NCI-H510A (cell line): ENCODE measurements at places on chromosomes 6 and 20.

- no peak for DNase-seq
Observed at GRCh38 chr20:19539191-19539590, 218.9 kb upstream of the RIN2 start.

DNA sequence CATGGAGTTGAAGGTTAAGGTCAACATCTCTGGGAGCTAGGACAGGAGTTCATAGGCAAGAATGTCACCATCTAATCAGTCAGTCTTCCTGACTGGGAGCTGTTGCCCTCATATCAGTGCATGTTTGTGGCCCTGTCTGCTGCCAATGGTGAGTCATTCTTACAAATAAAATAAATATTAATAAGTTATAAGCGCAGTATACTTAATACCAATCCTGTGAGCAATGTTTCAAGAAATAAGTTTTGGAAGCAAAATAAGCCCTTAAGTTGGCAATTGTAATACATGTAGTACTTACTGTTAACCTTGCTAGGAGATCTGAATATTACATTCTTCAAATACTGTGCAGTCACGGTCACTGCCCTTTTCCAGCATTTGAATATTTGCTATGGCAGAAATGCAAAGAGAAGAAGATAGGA is 20.2 kb upstream of the MDGA1 start:
- DNase-seq = no peak

DNA sequence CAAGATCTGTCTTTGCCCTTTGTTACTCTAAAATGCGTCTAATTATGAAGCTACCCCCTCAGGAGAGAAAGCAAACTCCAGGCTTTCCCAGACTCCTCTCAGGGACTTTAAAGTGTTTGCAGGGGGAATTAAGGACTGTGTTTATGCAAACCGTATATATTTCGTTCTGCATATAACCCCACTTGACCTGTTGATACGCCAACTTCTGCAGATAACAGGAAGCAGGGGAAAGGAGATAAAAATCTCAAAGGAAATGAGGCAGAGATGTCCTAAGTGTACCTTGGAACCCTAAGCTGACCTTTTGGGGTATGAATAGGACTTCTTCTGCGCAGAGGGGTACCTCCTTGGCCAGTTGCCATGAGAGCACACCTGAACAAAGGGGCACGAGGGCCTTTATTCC is 8.1 kb downstream of the SYCP2L start:
- DNase-seq = no peak

- no peak for DNase-seq
Observed at GRCh38 chr6:13528777-13529343, 41.5 kb upstream of the GFOD1 start.

GRCh38 chr6:7544597-7544996 is 3.1 kb downstream of the DSP start:
- DNase-seq = no peak

DNA sequence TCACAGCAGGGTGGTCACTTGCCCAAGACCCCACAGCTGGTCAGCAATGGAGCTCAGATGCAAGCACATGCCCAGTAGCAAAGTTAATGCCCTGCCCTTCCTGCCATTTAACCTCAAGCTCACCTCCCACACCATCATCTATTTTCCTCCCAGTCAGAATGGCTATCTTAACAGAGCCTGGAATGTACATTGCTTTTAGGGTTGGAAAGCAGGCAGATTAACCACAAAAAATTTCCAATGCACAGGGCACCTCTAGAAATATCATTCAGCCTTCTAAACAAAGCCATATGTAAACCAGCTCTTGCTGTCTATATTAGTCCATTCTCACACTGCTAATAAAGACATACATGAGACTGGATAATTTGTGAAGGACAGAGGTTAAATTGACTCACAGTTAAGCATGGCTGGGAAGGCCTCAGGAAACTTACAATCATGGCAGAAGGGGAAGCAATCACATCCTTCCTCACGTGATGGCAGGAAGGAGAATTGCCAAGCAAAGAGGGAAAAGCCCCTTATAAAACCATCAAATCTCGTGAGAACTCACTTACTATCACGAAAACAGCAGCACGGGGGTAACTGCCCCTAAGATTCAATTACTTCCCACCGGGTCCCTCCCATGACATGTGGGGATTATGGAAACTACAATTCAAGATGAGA is 106.9 kb downstream of the FYN start:
- no peak for DNase-seq

DNA sequence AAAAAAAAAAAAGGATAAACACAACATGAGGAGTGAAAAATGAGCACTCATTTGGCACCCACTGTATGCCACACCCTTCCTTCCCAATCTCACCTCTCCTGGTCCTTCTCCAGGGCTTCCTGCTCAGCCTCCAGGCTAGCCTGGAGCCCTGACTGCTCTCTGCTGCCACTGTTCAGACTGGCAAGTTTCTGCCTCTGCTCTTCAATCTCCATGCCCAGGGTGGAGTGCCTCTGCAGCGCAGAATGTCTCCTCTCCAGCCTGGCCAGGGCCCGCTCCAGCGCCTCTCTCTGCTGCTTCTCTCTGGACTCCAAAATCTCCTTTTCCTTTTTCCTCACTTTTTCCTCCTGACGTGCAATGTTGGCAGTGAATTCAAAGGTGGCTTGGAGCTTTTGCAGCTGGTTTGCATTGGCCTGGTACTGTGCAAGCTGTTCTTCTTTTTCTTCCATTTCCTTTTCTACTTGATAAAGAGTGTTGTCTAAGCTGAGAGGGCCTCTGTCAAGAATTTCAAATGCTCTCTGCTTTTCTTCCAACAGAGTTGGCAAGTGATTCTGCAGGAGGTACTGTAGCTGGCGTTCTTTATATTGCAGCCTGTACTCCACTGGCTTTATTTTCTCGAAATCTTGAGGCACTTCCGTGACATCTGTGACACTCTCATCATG is 194.4 kb downstream of the KIF16B start:
- DNase-seq = no peak

DNA sequence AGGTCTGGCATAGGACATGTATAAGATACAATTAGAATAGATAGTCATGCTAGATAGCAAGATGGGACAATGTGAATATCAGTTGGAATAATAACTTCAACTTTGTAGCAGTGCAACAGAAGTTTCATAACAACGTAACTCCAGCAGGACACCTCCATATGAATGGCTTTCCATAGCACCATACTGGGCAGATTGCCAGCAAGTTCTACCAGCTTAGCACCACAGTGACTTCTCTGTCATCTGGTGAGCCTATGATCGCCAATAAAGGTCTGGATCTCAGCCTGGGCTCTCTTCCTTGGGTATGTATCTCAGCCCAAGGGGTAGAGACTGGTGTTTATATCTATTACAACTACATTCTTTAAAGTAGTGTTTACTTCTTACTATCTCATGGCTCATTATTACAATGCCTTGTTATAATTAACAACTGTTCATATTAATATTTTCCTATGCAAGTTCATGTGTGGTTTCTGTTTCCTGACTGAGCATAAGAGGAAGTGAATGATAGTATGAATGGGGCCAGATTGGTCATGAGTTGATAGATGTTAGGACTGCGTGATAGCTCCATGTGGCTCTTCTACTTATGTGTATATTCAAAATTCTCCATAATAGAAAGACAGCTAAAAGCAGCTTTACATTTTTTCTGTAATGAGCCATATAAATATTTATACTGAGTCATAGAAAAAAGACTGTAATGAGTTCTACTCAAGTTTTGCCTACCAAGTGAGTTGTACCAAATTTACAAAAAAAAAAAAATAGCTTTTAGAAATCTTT is 22.9 kb downstream of the HTR1B start:
- no peak for DNase-seq

GRCh38 chr20:50804437-50805348 is 9.8 kb downstream of the BCAS4 start:
- no peak for DNase-seq

- DNase-seq = no peak
Observed at GRCh38 chr20:44065401-44066340, 121.3 kb downstream of the JPH2 start.

GRCh38 chr20:58008866-58009265 is 219.6 kb downstream of the ANKRD60 start:
- no peak for DNase-seq

DNA sequence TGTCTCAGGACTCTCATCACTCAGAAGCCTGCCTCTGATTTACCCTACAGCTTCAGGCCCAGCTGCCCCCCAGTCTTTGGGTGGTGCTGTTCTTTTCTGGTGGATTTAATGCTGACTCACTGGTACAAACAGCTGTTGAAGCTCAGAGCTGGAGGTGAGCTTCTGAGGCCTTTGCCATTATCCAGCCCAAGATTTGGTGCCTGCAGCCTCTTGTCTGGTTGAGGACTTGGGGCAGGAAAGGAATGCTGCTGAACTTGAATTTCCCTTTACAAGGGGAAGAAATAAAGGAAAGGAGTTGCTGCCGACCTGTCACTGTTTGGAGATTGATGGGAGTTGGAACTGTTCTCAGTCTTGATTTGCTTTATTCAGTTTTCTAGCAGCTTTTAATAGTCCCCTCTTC is 19.8 kb downstream of the ABCF1 start:
- DNase-seq = no peak

GRCh38 chr6:106226676-106227075 is 98.9 kb downstream of the ATG5 start:
- no peak for DNase-seq

- DNase-seq = no peak
Observed at GRCh38 chr6:139580592-139581484, 206.4 kb upstream of the CITED2 start.

- no peak for DNase-seq
Observed at GRCh38 chr6:9606435-9607134, 808.3 kb downstream of the TFAP2A start.
